ENCODE measurements at places on chromosomes 4 and X.

- no peak for DNase-seq
- no peak overlapping the region for H3K27ac ChIP-seq
- no peak overlapping the region for H3K4me3 ChIP-seq
- no peaks in the 10 kb centered on the region for H3K4me1 ChIP-seq
- no peaks in the 10 kb centered on the region for H3K36me3 ChIP-seq
- no peaks in the 10 kb centered on the region for H3K27me3 ChIP-seq
These were observed 14.3 kb downstream of the MSANTD1 start for GRCh38 chr4:3263053-3263875.

- no peaks in the 10 kb centered on the region for H3K36me3 ChIP-seq
- no peaks in the 10 kb centered on the region for H3K4me1 ChIP-seq
- DNase-seq: no peak
- H3K27me3 ChIP-seq: no peaks in the 10 kb centered on the region
- H3K27ac ChIP-seq: no peak overlapping the region
These were observed 133.3 kb upstream of the MBNL3 start for GRCh38 chrX:132622130-132622529.

- H3K27me3 ChIP-seq: no peaks in the 10 kb centered on the region
- H3K4me3 ChIP-seq: peak overlapping the region; percentile 73
- no peak overlapping the region for H3K27ac ChIP-seq
- H3K4me1 ChIP-seq: peaks cover 86% of the 10 kb centered on the region
These were observed 7.2 kb downstream of the SMS start for GRCh38 chrX:21947671-21948070.

GRCh38 chrX:11665168-11666111, at the start of gene ARHGAP6:
Gene ARHGAP6 (minus strand): TSS chrX:11665920. CDS start chrX:11664828, 1,092 bp downstream.
- peak within 1 kb of the TSS; percentile 91 for H3K4me3 ChIP-seq
- no peak within 1 kb of the TSS for H3K27ac ChIP-seq
- peaks cover 11% of the 10 kb centered on the region for H3K4me1 ChIP-seq
- peak; percentile 34 for DNase-seq
- H3K36me3 ChIP-seq: peaks cover 4% of the 10 kb centered on the region

DNA sequence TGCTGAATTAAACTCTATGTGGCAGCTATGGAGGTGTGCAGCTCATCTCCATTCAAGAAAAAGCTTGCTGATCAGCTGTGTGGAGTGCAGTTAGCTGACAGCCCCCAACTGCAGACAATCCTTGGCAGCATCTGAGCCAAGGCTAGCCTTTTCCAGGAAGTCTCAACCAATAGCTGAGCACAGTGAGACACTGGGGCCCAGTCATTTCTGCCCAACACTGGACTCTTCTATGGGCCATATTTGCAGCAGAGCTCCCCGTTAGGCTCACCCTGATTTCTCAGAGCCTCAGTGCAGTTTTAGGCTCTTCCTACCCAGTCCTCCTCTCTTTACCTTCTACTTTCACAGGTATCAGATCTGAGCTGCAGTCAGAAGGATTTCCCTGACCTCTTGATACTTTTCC, 12.9 kb downstream of the DDX53 start:
- no peak overlapping the region for H3K4me3 ChIP-seq
- DNase-seq: no peak
- H3K4me1 ChIP-seq: no peaks in the 10 kb centered on the region
- no peaks in the 10 kb centered on the region for H3K36me3 ChIP-seq

Data from neural crest cell (in vitro differentiated cells).